Heart right ventricle (tissue), 16 donors: ENCODE measurements at places on chromosomes 11 and 22. TPM values are rescaled to one million over a fixed set of nuclear protein-coding genes. Genes with fewer than 3 reads are reported as not detected.

- DNase-seq, result peak; percentile 78
Observed at GRCh38 chr11:78045851-78046485, 17.7 kb upstream of the THRSP start.

SYNGR1 gene
- total RNA-seq, result 67.9 TPM

- DNase-seq, result no peak
Observed at GRCh38 chr11:65213322-65214211, 31.8 kb downstream of the CAPN1 start.

P2RY6 gene
- 1.5 TPM for total RNA-seq

CASP12 gene
- total RNA-seq, result not detected

THRSP gene
- not detected for total RNA-seq

ENDOD1 gene
- total RNA-seq, result 15.0 TPM

- no peak for DNase-seq
Observed at GRCh38 chr11:256952-257737, 20.4 kb downstream of the PSMD13 start.

GRCh38 chr11:218815-219593 lies 11.5 kb downstream of the RIC8A start:
- no peak for DNase-seq

SCUBE1 gene
- 0.07 TPM for total RNA-seq

E2F8 gene
- total RNA-seq, result 2.6 TPM

GRCh38 chr11:8873741-8874405 lies 37.1 kb upstream of the AKIP1 start:
- DNase-seq, result no peak

ZNF214 gene
- total RNA-seq, result 0.82 TPM

NXPE1 gene
- not detected for total RNA-seq

DNA sequence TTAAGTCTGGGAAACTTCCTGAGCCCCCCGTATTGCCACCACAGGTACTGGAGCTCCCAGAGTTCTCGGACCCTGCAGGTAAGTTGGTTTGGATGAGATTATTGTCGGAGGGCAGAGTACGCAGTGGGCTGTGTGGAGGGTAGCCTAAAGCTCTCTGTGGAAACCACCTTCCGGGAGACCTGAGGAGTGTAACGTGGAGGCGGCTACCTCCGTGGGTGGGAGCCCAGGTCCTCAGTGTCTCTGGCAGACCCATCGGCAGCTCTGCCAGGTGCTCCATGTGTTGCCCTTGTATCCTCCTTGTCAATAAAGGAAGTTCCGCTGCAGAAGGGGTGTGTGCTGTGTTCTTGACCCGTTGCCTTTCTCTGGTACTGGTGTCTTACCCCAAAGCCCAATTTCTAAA lies 61.4 kb downstream of the SYT13 start:
- DNase-seq, result no peak

NXPE4 gene
- not detected for total RNA-seq

DNA sequence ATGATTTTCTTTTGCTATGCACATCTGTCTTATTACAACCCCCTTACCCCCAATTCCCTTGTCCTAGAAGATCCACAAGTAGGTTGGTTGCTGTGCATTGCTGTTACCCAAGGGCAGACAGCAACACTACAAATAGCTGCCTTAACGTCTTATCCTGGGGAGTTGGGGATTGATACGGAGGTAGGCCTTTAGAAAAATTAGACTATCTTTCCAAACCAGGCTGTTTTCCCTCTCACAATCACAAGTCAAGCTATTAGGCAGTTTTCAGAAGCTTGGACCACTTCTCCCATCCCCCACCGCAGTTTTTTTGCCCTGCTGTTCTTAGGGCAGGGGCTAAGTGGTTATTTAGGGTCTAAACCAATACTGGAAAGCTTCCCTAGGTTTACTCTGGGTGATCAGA lies 2.8 kb upstream of the PHLDB1 start:
- no peak for DNase-seq

GRCh38 chr11:8250981-8251615 lies 12.6 kb downstream of the LMO1 start:
- DNase-seq, result no peak

DNA sequence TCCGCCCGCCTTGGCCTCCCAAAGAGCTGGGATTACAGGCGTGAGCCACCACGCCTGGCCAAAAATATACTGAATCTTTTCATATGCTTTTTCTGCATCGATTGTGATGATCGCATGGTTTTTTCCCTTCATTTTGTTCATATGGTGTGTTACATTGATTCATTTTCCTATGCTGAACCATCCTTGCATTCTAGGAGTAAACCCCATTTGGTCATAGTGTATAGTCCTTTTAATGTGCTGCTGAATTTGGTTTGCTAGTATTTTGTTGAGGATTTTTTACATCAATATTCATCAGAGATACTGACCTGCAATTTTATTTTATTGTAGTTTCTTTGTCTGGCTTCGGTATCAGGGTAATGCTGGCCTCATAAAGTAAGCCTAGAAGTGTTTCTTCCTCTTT lies 12.2 kb downstream of the WBP2NL start:
- DNase-seq, result no peak

- no peak for DNase-seq
Observed at GRCh38 chr11:64004590-64004984, 18.3 kb downstream of the OTUB1 start.

DCDC1 gene
- not detected for total RNA-seq

- DNase-seq, result no peak
Observed at GRCh38 chr11:61911701-61912529, 5.5 kb downstream of the RAB3IL1 start.

GRCh38 chr11:46332568-46333393 lies 14.5 kb upstream of the DGKZ start:
- DNase-seq, result no peak

- DNase-seq, result no peak
Observed at GRCh38 chr22:19871023-19871844, 16.6 kb upstream of the GNB1L start.

LAYN gene
- 4.7 TPM for total RNA-seq

B4GALNT4 gene
- 1.6 TPM for total RNA-seq
